ENCODE measurements at places on chromosomes 12 and 14. TPM values are rescaled to one million over a fixed set of nuclear protein-coding genes. Genes with fewer than 3 reads are reported as not detected.

- no peak for DNase-seq
Observed at GRCh38 chr14:93716002-93716745, 72.1 kb downstream of the PRIMA1 start.

DNA sequence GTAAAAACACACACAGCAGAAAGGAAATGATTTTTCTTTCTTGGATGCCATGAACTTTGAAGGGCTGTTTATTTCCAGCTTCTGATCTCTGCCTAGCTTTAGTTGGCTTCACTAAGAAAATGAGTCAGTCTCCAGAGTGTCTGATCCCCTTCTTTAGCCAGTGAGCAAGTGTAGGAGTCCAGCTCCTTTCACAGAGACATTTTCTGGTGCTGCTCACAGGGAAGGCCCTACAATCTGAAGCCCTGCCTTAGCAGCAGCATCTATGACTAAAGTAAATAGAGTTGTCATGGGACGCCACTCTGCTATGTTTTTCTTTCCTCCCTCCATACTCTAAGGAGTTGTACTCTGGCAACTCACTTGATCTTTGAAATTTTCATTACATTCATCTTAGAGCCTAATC, 103.5 kb downstream of the RPAP3 start:
- no peak for DNase-seq

- no peak for DNase-seq
Observed at GRCh38 chr12:20140751-20141150, 227.6 kb upstream of the PDE3A start.

The TTC5 gene
- total RNA-seq = 16.3 TPM

The COX6A1 gene
- total RNA-seq = 300 TPM

DNA sequence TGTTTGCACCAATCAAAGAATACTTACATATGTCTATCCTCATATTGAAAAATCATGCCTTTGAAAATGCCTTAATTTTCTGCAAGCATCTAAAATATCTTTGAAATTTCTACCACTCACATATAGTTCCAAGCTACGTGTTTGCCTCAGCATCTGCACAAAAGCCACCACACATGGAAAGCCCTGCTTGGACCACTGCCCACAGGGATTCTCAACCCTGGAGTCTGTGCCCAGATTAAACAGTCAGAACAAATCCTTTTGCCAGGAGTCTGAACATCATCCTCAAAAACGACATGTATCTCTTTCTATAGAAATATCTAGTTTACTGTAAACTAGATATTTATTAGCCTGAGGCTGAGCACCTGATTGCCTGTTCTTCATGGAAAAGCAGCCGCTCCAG, 32.6 kb downstream of the ARMH4 start:
- DNase-seq = no peak

DNA sequence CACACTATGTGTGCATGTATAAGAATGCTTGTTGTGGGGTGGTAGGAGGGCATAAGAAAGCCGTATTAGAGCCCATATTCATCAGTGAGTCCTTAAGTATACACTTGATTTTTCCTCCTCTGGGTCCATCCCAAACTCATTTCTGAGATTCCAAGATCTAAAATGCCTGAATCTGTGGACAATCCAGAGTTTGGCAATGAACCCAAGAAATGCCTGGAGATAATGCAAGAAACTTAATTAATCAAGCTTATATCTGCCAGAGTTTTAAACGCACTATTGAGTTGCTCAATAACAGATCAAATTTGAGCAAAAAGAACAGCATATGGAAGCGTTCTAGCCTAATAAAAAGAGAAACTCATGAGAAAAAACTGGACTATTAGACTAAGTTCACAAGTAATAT, 143.4 kb upstream of the NAV3 start:
- no peak for DNase-seq

DNA sequence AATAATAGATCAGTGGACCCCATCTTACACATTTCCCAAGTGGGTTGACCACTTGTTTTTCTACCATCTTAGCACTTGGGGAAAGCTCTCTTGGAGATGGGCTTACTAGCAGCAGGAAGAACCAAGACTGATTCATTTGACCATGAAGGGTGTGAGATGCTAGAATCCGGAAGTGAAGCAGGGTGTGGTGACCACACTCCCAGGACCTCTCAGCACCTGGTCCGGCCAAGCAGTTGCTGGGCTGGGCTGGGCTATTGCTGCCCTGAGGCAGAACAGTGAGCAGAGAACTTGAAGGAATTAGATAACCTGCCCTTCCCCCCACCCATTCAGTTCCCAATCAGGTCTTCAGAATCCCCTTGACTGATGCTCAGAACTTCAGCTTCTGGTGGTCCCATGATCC, 24.4 kb downstream of the ADCY6 start:
- DNase-seq = peak; percentile 32

- no peak for DNase-seq
Observed at GRCh38 chr14:22524115-22524783, 64.8 kb downstream of the DAD1 start.

GRCh38 chr12:117485984-117486839, 124.8 kb upstream of the NOS1 start:
- no peak for DNase-seq

- peak; percentile 48 for DNase-seq
Observed at GRCh38 chr12:109677279-109677691, 36.3 kb upstream of the FAM222A start.

GRCh38 chr12:114933428-114934160, 249.6 kb upstream of the TBX3 start:
- no peak for DNase-seq

- DNase-seq = no peak
Observed at GRCh38 chr14:71579331-71579730, 352.9 kb upstream of the RGS6 start.

- no peak for DNase-seq
Observed at GRCh38 chr12:321606-322326, 59.1 kb upstream of the SLC6A13 start.

The ATP23 gene
- 3.6 TPM for total RNA-seq

The AQP6 gene
- not detected for total RNA-seq

The HOXC6 gene
- not detected for total RNA-seq

DNA sequence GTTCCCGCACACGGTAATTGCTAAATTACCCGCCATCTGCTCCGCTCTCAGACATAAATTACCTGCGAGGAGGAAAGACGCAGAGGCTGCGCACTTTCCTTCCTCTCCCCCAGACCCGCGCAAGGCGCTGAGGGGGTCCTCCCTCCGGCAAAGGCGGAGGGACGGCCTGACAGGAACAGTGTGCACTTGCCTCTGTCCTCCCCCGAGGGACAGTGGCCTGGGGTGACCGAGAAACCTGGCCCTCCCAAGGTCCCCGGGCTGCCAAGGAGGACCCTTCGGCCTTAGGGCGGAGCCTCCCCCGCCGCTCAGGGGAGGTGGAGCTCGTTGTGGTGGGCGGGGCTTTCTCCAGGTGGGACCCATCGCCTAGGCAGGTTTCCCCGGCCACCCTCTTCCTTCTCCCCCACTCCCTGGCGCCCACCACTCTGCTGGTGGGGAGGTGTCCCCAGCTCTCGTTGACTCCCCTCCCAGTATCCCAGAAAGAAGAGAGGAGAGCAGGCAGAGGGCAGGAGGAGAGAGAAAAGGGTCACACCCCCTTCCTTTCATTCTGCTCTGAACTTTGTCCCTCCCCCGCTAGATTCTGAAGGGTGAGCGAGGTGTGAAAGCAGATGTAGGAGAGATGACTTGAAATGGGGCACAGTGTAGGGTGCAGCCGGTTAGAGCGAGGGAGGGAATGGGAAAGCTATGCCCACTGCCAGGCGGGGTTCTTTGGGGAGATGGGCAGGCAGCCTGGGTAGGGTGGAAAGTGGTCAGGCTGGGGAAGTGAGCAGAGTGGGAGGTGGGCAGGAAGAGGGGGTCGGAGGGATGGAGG, 11.4 kb upstream of the CALCOCO1 start:
- DNase-seq = no peak

DNA sequence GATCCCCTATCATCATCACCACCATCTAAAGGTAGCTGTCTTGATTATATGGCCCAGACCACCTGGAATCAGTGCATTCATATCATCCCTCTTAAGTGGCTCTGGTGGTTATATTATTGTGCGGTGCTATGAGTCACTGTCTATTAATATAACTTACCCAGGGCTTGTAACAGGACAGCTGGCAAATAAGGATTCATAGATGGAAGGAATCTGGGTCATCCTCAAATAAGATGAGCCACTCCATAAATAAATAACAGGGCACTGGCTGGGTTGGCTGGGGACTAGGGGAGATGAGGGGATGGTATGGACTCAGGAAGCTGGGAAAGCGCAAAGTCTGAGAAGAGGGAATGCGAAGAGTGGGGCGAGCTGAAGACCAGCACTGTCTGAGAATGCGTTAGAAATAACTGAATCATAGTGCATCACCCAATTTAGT, 216.1 kb downstream of the NUAK1 start:
- DNase-seq = no peak

DNA sequence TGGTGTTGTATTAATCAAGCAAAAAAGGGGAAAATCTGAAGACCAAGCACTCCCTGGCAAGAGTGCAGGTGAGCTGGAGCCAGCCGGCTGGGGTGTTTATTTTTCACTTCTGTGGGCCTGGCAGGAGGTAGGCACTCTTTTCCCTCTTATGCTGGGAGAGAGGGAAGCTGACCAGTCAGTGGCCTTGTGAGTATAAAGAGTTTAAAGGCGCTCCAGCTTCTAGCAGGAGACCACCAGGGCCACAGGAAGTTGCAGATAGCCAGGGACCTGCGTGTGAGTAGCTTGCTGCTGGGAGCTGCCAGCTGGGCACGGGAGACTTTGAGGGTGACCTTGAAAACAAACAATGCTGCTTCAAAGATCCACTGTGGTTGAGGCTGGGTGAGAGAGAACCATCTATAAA, 217.4 kb upstream of the PWP1 start:
- no peak for DNase-seq

The ARHGEF25 gene
- total RNA-seq = 29.5 TPM

- DNase-seq = no peak
Observed at GRCh38 chr14:90602088-90602687, 205.4 kb downstream of the CALM1 start.

- DNase-seq = no peak
Observed at GRCh38 chr14:30872602-30873001, 1.8 kb upstream of the COCH start.

The OAS1 gene
- total RNA-seq = not detected

The CELA1 gene
- total RNA-seq = not detected

DNA sequence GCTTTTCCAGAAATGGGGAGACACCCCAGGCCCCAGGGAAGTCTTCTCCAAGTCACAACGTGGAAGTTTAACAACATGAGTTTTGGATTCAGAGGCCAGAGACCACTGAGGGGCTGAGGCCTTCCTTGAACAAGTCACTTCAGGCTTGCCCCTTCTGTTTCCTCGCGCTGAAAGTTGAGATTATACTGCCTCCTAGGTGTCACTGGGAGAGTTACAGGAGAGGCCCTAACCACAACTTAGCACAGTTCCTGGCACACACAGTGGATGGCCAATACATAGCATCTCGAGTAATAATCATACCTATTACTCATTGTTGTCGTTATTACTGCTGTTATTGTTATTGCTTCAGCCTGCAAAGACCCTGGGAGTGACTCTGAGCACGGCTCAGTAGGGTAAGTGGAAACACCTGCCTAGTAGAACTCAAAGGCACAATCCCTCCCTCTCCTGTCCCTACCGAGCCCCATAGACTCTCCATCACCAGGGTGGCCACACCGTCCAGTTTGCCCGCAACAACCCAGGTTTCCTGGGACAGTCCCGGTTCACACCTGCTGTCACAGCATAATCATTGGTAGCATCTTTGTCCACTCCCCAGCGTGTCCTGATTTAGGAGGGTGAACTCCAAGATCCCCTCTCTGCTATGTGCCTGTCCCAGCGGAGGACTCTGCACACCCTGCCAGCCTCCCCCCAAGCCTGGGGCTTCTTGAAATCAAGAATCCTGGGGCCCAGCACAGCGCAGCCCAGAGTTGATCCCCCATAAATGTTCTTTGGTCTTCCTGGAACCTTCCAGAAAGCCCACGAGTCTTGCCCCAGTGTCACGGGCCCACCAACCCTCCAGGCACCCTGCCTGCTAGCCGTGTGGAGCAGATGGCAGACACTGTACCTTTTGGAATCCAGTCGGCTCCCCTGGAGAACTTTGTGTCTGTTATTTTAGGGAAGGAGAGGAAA, 85.0 kb downstream of the SYNE3 start:
- peak; percentile 75 for DNase-seq

- DNase-seq = no peak
Observed at GRCh38 chr12:102008615-102009126, 53.1 kb downstream of the WASHC3 start.

The CDKN3 gene
- 10.4 TPM for total RNA-seq

The MORN3 gene
- total RNA-seq = 0.15 TPM

DNA sequence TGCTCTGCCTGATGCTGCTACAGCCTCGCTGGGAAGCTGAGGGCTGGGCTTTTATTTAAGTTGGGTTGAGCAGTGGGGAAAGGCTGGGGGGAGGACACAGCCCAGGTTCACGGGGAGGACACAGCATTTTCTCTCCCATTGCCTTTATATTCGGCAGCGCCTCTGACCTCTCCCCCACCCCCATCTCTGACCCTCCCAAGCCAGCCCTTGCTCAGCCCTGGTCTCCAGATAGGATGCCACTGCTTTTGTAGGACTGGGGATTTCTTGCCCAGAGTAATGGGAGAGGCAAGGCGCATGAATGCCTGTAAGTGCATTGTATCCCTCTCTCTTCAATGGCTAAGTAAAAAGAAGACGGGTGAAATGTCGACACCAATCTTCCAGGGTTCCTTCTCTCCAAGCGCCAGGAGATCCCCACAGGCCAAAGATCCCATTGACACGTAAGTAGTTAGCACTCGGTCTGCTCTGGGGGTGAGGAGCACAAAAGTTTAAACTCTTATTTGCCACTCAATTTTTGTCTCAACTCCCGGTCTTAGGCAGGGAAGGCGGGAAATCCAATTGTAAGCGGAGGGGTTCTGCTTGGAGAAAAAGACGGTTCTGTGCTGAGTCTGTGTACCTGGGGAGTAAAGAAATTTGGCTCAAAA, 4.6 kb downstream of the HOXC4 start:
- DNase-seq = no peak

The TAS2R46 gene
- 0.51 TPM for total RNA-seq

The LRRIQ1 gene
- not detected for total RNA-seq

DNA sequence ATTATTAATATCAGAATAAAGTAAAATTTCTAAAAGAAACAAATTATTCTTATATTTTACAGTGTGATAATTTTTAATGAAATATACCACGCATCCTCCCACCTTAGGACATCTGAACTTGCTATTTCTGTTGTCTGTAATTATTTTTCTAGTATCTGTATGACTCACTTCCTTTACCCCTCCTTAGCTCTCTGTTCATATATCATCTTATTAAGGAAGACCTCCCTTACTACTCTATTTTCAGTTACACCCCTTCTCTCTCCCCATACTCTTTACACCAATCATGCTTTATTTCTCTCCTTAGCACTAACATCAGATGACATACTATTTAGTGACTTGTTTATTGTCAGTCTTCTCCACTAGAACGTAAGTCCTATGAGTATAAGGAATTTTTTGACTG, 34.2 kb upstream of the C12orf50 start:
- DNase-seq = no peak

The SERPINA4 gene
- not detected for total RNA-seq

- no peak for DNase-seq
Observed at GRCh38 chr12:122094735-122095631, 16.4 kb downstream of the MLXIP start.

Data from chondrocyte (in vitro differentiated cells).